ENCODE measurements at places on chromosomes 13 and 19.
A peak's percentile ranks its signal among the peaks of the same experiment; 100 is the strongest.

- no peak for DNase-seq
Observed at GRCh38 chr13:98693756-98694155, 58.7 kb downstream of the SLC15A1 start.

DNA sequence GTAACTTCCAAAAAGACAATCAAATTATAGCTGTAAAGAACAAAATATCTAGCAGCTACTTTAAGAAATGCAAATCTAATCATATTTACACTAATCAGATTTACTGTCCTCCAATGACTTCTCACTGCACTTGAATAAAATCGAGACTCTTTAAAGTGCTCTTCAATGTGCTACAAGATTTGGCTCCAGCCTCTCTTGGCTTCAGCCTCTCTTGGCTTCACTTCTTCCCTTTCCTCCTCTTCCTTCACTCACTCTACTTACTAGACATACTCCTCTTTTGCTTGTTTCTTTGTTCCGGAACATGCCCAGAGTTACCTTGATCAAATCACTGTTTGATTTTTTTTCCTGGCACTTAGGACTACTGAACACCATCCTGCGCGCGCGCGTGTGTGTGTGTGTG is 495.4 kb downstream of the LMO7 start:
- DNase-seq: no peak

- peak; percentile 57 for DNase-seq
Observed at GRCh38 chr13:101757446-101758039, 305.1 kb downstream of the ITGBL1 start.

- DNase-seq: no peak
Observed at GRCh38 chr13:32136716-32137115, 105.1 kb downstream of the FRY start.

Measured in NCI-H1436 (cell line).